ENCODE measurements at places on chromosomes 5 and 9. TPM values are rescaled to one million over a fixed set of nuclear protein-coding genes. Genes with fewer than 3 reads are reported as not detected.

Gene GDA
- 1.0 TPM for total RNA-seq

Gene PCDHGA2
- total RNA-seq: 0.58 TPM

Gene FBXL17
- 7.5 TPM for total RNA-seq

Gene KIF20A
- 37.7 TPM for total RNA-seq

Gene GARIN3
- total RNA-seq: not detected

Gene SLC6A19
- total RNA-seq: 0.22 TPM

Gene CA9
- 4.2 TPM for total RNA-seq

Gene MARCHF3
- 1.3 TPM for total RNA-seq

Gene PCDHB5
- 1.2 TPM for total RNA-seq

Gene DENND1A
- 9.5 TPM for total RNA-seq

Gene LCN6
- not detected for total RNA-seq

Gene ENHO
- total RNA-seq: 1.2 TPM

Gene GFPT2
- 49.9 TPM for total RNA-seq

Gene TAF11L5
- not detected for total RNA-seq

Gene ST8SIA4
- 0.20 TPM for total RNA-seq

Gene BRINP1
- total RNA-seq: 0.10 TPM

Gene CCL27
- not detected for total RNA-seq

Gene TXNDC8
- total RNA-seq: not detected

Gene TEX53
- total RNA-seq: not detected

Gene PCDHGA11
- not detected for total RNA-seq

Gene DMRTA1
- total RNA-seq: 0.58 TPM

Gene GABRA6
- not detected for total RNA-seq

Gene ZCCHC7
- 12.4 TPM for total RNA-seq

Gene MSX2
- 4.6 TPM for total RNA-seq

Gene FRMD3
- total RNA-seq: 4.2 TPM

Gene LRRC19
- not detected for total RNA-seq

Gene STPG3
- not detected for total RNA-seq

Gene ANKRD34B
- 0.16 TPM for total RNA-seq

Gene SLC24A2
- total RNA-seq: not detected

Gene BBLN
- total RNA-seq: 43.1 TPM

Gene PRR7
- total RNA-seq: 31.0 TPM

Measured in A549 treated with Mapracorat at 1 μM for 4 hours (cell line).